ENCODE measurements at places on chromosomes 4 and X.

GRCh38 chr4:8705161-8706145, 112.9 kb downstream of the CPZ start:
- DNase-seq: no peak
- no peak overlapping the region for H3K4me3 ChIP-seq
- H3K27ac ChIP-seq: no peak overlapping the region
- H3K27me3 ChIP-seq: peaks cover 3% of the 10 kb centered on the region
- H3K36me3 ChIP-seq: no peaks in the 10 kb centered on the region

GRCh38 chr4:148239494-148239985, 202.7 kb downstream of the NR3C2 start:
- H3K27me3 ChIP-seq: no peaks in the 10 kb centered on the region
- H3K4me3 ChIP-seq: no peak overlapping the region
- H3K4me1 ChIP-seq: no peaks in the 10 kb centered on the region
- H3K27ac ChIP-seq: no peak overlapping the region

- H3K27ac ChIP-seq: no peak overlapping the region
- no peaks in the 10 kb centered on the region for H3K27me3 ChIP-seq
- H3K4me3 ChIP-seq: no peak overlapping the region
- no peaks in the 10 kb centered on the region for H3K36me3 ChIP-seq
- no peak for DNase-seq
Measured at GRCh38 chr4:111781611-111782010, 363.6 kb upstream of the FAM241A start.

- no peaks in the 10 kb centered on the region for H3K4me1 ChIP-seq
- DNase-seq: no peak
- H3K36me3 ChIP-seq: no peaks in the 10 kb centered on the region
Measured at GRCh38 chr4:168796362-168797106, 213.5 kb downstream of the CBR4 start.
